Right lung (tissue), 10 donors: ENCODE measurements at places on chromosomes 12 and 14.
A peak's percentile ranks its signal among the peaks of the same experiment; 100 is the strongest.

GRCh38 chr12:54452628-54453027 is 20.8 kb downstream of the GTSF1 start:
- DNase-seq = no peak

GRCh38 chr12:25992026-25992782 is 33.7 kb downstream of the RASSF8 start:
- DNase-seq = peak; percentile 64

GRCh38 chr14:72740504-72740961 is 153.4 kb downstream of the DPF3 start:
- DNase-seq = no peak

- no peak for DNase-seq
These were observed 270.3 kb downstream of the FBXL14 start for GRCh38 chr12:1324099-1324498.

DNA sequence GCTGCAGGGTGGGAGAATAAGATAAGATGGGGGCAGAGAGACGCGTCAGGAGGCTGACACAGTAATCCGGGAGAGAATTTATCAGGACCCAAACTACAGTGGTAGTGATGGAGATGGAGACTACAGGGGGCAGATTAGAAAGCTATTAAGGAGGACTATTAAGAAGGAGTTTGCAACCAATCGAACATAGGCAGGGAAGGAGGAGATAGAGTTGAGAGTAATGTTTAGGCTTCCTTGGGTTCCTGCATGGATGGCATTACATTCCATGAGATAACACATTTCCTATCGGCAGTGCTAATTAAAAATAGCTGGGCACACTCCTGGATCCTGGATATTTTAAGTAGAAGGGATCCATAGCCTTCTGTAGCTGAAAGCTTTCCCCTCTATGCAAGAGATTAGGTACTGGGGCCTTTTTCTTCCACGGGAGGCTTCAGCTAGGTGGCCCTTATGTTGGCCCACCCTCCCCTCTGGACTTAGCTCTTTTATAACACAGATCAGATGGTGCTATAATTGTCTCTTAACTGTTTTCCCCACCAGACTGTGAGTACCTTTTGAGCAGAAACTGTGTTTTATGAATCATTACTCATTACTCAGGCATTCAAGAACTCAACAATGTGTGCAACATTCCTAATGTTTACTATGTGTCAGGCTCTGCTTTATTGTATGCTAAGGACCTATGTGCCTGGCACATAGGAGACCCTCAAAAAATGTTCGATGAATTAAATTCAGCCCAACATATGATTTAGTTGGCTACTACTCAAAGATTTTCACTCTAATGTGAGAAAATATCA is 113.0 kb downstream of the RMST start:
- DNase-seq = no peak

GRCh38 chr14:76073717-76074116 is 78.0 kb upstream of the GPATCH2L start:
- DNase-seq = peak; percentile 73

GRCh38 chr12:49674318-49674981 is 32.8 kb downstream of the FMNL3 start:
- DNase-seq = no peak

- DNase-seq = no peak
These were observed 26.5 kb downstream of the RAD51B start for GRCh38 chr14:67846029-67846610.

GRCh38 chr12:42097971-42098370 is 46.7 kb downstream of the GXYLT1 start:
- DNase-seq = no peak

- DNase-seq = no peak
These were observed 103.5 kb downstream of the GLT1D1 start for GRCh38 chr12:128956755-128957154.

GRCh38 chr14:55180006-55180405 is 11.4 kb downstream of the DLGAP5 start:
- DNase-seq = no peak

- no peak for DNase-seq
These were observed 58.7 kb downstream of the GNS start for GRCh38 chr12:64700532-64700931.

GRCh38 chr12:11607313-11608081 is 42.0 kb upstream of the ETV6 start:
- no peak for DNase-seq

DNA sequence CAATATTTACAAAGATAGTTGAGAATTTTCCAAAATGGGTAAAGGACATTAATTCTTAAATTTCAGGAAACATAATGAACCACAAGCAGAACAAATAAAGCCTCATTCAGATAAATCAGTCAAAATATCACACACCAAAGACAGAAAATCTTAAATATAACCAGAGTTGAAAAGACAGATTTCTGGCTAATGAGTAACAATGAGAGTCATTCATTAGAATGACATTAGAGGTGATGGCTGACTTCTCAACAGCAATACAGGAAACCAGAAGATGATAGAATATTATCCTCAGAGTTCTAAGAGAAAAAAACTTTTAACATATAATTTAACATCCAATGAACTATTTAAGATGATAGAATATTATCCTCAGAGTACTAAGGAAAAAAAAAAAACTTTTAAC is 124.2 kb downstream of the DENND5B start:
- DNase-seq = no peak

GRCh38 chr12:70646850-70647249 is 9.6 kb upstream of the PTPRB start:
- DNase-seq = no peak

- DNase-seq = peak; percentile 10
These were observed 1.3 kb downstream of the SBNO1 start for GRCh38 chr12:123363390-123363739.

GRCh38 chr12:54997929-54998522 is 13.5 kb upstream of the TESPA1 start:
- DNase-seq = no peak

DNA sequence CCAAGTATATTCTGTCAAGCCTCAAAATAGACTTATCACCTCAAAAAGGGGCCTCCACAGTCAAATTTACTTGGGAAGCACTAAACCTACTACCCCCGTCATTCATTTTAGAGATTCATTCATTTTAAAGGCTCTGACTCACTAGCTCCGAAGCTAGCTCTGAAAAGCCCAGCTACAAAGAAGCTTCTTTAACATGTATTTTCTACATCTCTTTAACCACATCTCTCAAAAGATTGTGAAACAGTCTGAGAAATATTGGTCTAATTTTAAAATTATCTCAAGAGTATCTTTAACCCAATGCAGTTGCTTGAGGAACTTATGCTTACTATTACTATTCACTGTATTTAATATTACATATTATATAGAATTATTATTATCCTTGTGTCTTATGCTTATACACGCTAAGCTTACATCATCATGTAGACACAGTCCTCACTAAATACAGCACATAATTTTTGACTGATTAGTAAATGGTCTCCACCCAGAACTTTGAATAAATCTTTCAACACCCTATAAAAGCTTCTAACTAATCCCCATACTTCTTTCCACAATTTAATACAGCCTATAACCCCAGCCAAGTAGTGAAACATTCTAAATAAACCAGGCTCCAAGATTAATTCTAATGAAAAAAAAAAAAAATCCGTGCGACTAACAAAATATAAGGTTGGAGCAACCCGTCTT is 7.8 kb downstream of the NT5DC3 start:
- DNase-seq = no peak

GRCh38 chr12:5665615-5666014 is 233.7 kb downstream of the NTF3 start:
- DNase-seq = no peak

DNA sequence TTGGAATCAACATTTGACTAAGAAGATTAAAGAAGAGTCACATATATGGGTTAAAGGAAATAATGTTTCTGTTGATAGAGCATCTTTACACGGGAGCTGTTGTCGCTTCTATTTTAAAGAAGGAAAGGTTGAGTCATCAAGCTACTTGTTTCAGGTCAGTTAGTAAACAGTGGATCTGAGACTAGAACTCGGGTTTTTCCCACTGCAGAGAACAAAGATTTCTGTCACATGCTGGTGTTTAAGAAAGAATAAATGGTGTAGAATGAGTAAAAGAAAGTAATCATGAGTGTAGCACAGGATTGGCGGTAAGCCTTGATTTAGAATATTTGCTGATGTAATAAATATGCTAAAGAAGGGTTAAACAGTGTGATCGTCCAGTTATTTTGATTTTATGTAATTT is 455.5 kb downstream of the AEBP2 start:
- DNase-seq = no peak

- peak; percentile 10 for DNase-seq
These were observed 505 bp downstream of the KCNC2 start for GRCh38 chr12:75208856-75209811.

DNA sequence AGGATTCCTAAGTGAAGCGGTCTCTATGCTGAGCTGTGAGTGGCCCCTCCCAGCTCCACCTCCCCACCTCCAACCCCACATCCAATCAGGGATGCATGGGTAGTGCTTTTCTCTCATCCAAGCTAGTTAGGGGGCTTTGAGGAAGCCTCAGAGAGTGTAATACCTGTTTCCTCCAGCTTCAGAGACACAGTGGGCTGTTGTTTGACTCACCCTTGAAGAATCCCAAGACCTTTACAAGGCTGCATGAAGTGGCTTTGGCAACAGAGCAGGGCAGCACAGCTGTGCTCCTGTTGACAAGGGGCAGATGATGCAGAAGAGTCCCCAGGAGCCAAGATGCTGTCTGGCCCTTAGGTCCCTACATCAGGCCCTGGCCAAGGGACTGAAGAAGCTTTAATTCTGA is 27.1 kb upstream of the CLMN start:
- no peak for DNase-seq

DNA sequence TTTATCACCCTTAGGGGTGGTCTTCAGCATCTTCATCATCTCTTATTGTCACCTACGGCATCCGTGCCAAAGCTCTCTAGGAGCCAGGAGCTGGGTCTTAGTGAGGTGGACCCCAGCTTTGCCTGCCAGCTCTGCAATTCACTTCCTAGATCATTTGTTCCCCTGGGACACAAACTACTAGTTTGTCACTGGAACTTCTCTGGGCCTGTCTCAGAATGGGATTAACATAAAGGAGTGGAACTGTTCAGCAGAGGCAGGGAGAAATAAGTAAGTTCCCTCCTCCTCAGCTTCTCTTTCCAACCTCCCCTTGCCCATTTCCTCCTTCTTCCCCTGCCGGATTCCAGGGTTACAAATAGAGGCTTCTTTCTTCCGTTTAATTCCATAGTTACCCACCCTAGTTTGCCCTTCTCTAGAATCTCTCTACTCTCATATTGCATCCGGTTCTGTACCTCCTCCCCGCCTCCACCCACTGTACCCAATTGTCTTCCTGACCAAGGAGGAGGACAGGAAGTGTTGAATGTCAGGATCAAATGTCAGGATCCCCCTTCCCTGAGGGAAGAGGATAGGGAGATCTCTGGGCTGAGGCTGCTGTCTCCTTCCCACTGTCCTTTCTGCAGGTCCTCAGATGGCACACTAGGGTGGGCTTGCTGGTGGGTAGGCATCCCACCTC is 25.0 kb downstream of the LARP4 start:
- no peak for DNase-seq

DNA sequence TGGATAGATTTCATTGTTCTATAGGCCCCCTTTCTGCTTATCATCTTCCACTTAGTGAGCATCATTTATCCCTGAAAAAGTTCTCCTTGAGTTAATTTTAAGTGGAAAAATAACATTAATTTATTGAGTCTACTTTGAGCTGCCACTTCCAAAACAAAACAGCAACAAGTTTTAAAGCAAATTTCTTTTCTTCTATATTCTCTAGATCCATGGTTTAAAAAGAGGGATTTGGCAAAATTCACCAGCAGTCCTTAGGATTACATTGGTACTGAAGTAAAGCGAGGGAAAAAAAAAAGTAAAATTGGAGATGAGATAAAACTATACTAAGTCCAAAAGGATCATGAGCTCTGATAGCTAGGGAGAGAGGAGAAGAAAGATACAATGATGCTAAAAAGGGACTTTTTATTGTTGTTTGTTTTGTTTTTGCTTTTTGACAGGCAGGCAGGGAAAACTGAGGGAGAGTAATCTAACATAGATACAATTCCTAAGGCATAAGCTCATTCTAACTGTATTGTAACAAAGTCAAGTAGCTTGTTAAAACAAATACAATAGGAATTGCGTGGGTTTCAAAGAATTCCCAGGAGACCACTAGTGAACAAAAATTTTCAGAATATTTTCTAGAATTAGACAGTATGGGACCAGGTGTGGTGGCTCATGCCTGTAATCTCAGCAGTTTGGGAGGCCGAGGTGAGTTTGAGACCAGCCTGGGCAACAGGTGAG is 19.2 kb upstream of the PLEKHA5 start:
- no peak for DNase-seq

DNA sequence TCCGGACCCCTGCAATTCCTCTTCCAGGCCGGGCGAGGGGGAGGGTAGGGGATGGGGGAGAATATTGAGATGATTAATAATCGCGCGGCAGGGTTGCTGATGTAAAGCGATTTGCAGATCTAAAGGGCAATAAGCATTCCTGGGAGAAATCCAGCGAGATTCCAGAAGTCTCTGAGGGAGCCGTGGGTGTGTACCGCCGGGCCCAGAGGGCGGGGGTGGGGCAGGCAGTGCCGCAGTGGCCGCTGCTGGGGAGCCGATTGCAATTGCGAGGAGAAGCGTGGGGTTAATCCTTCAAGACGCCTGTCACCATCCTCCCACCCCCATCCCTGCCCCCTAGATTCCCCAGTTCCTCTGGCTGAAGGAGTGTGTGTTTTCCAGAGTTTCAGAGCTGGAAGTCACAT is 16.4 kb downstream of the FOS start:
- DNase-seq = no peak

GRCh38 chr12:40907115-40907527 is 214.9 kb downstream of the CNTN1 start:
- DNase-seq = no peak

GRCh38 chr12:34297126-34297789 is 275.0 kb downstream of the ALG10 start:
- no peak for DNase-seq

GRCh38 chr14:93901813-93902212 is 25.3 kb upstream of the FAM181A start:
- no peak for DNase-seq

- DNase-seq = no peak
These were observed 27.7 kb downstream of the PPP2R5C start for GRCh38 chr14:101789222-101789621.

GRCh38 chr12:127411166-127411915 is 855.6 kb upstream of the TMEM132C start:
- no peak for DNase-seq

GRCh38 chr14:29370024-29370423 is 557.6 kb downstream of the PRKD1 start:
- no peak for DNase-seq

- DNase-seq = no peak
These were observed 13.4 kb upstream of the PGF start for GRCh38 chr14:74968811-74969210.

- DNase-seq = no peak
These were observed 169.6 kb upstream of the FRMD6 start for GRCh38 chr14:51482102-51482501.

- DNase-seq = no peak
These were observed 17.2 kb upstream of the MARK3 start for GRCh38 chr14:103367995-103368394.

GRCh38 chr12:85273381-85274314 is 6.4 kb upstream of the ALX1 start:
- DNase-seq = no peak

GRCh38 chr12:54701940-54702592 is 53.9 kb upstream of the DCD start:
- peak; percentile 15 for DNase-seq
